Substantia nigra (tissue), 51 donors: ENCODE measurements at places on chromosomes 4 and X.

GRCh38 chrX:2819345-2820135, 9.2 kb upstream of the GYG2 start:
- no peak for DNase-seq

GRCh38 chrX:41922431-41923151, 763 bp downstream of the CASK start:
- DNase-seq = no peak

DNA sequence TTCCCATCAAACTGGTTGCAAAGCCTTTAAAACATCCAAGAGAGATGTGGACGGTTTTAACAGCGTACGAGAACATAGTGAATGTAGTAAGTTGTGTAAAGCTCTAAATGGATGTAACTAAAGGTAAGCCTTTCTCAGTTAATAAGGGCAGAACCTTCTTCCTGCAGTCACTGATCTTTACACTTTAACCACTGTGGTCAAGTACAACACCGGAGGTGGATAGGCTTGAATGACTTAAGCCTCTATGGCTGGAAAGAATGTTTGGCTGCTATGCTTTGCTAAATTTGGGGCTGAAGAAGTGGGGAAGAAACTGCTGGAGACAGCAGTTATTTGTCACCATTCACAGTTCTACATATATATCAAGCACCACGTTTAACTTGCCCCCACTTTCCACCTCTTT, 285.1 kb upstream of the FMR1 start:
- no peak for DNase-seq

DNA sequence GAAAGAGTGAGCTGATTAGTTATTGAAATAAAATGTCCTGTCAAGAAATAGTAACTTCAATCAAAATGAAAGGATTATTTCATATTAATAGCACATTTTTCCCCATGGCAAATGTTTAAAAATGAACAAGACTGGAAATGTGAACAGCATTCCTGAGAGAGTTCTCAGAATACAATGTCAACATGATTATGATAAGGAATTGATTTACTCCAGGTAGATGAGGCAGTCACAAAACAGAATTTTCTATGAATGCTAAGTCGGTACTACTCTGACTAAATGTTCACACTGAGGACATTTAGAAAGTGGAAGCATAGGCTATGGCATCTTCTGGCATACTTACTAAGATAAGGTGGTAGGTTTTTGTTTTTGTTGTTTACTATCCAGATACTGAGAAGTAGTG, 19.4 kb upstream of the GRSF1 start:
- DNase-seq = no peak

- no peak for DNase-seq
These were observed 111.3 kb downstream of the TSPAN7 start for GRCh38 chrX:38672646-38673045.

DNA sequence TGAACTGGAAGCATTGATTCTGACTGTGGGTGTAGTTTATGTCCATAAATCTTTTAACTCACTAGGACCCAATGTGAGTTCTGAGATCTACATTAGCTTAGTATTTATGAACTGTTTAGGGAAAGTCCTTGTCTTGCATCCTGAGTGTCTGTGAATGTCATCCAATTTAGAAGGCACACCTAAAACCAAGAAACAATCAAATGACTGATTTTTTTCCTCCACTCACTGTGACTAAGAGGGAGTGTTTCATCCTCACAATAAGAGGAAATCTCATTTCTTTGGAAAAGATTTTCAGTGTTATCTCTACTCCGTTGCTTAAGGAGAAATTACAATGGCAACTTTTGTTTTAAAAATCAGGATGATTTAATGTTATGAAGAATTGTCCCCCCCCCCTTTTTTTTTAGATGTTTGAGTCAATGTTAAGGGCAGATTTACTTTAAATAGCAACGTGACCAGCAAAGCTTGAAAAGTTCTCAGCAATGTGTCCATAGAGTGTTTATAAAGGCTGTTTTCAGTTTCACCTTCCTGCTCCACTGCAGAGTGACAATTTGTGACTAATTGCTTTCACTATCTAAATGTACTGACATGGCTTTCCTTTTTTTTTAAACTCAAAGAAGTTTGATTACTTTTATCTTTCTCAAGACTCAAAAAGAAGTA, 173.0 kb downstream of the SPCS3 start:
- DNase-seq = no peak

DNA sequence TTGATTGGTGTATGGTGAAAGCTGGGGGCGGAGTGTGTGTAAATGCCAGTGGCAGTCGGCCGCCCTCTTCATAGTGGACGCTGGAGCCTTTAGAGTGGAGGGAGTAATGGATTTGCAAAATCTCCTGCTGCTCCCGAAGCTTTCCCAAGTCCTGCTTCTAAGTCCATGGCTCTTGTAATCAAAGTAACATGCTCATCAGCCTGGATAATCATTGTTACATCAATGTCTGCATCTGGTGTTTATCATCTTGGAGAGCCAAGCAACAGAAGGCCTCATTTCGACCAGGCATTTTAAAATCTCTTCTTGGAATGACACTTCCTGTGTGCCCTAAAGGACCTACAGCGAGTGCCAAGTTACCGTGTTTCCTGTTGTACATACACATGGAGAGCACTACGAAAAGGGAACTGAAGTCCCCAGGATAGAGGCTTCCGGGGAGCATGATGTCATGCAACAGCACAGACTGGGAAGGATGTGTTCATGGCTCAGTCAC, 32.2 kb downstream of the UNC5C start:
- DNase-seq = no peak

GRCh38 chr4:182531555-182532162, 288.5 kb downstream of the TENM3 start:
- DNase-seq = no peak

DNA sequence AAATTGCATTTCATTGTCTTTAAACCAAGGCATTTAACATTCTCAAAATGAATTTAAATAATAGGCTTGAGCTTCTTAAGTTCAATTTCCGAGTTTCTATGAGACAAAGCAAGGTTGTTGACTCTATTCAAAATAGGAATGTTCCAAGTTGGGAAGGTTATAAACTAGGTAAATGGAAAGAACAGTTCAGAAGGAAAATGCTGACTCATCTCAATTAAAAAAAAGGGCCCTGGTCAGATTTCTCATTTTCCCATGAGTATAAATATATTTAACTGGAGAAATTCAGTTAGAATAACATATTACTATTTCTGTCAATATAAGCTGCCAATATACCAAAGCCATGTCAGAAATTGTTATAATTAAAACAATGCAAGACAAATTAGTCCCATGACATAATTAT, 113.8 kb downstream of the ATP8A1 start:
- DNase-seq = no peak

GRCh38 chr4:53545273-53545672, 46.0 kb downstream of the LNX1 start:
- no peak for DNase-seq

- no peak for DNase-seq
These were observed 4.3 kb downstream of the CXCL9 start for GRCh38 chr4:76003035-76003434.

DNA sequence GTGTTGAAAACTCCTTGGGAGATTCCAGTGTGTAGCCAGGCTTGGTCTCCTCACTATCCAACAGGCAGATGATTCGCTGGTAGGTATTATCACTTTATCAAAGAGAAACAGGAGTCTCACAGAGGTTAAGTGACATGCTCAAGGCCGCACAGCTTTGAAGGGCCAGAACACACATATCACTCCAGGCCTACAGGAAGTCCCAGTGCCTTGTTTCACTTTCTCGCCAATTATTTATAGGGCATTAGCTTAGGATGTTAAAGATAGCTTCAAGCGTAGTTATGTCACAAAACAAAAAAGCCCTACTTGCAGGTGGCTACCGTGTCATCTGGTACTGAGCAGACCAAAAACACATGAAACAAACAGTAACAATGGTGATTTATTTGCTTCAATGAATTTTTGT, 13.2 kb downstream of the ATP8A1 start:
- DNase-seq = no peak

DNA sequence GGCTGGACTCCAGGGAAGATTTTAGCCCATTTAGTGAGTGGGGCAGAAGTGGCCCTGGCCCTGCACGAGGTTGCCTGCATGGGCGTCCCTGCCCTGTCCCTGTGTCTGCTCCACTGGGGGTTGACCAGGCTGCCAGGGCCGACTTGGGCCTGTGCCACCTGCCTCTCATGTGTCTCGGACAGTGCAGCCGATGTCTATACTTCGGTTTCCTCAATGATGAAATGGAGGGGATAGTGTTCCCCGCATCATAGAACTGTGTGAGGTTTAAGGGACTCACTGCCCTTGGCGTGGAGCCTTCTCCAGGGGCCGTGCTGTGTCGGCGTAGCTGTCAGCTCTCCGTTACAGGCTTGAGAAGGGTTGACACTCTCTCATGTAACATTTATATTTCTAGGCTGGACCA, 27.0 kb upstream of the MSANTD1 start:
- DNase-seq = no peak

- no peak for DNase-seq
These were observed 105.8 kb upstream of the RPS6KA3 start for GRCh38 chrX:20372533-20372932.

DNA sequence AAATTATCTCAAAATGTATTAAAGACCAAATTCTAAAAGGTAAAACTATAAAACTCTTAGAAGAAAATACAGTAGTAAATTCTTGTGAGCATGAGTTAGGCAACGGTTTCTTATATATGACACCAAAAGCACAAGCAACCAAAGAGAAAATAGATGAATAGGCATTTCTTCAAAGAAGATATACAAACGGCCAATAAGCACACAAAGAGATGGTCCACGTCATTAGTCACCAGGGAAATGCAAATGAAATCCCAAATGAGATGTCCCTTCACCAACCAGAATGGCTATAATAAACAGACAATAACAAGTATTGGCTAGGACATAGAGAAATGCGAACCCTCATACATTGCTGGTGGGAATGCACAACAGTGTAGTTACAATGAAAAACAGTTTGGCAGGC, 44.6 kb downstream of the RAB33A start:
- no peak for DNase-seq

- DNase-seq = no peak
These were observed at the start of gene MAOB for GRCh38 chrX:43882294-43882681. Gene MAOB (minus strand): TSS chrX:43882450. CDS start chrX:43882299, 151 bp downstream.

DNA sequence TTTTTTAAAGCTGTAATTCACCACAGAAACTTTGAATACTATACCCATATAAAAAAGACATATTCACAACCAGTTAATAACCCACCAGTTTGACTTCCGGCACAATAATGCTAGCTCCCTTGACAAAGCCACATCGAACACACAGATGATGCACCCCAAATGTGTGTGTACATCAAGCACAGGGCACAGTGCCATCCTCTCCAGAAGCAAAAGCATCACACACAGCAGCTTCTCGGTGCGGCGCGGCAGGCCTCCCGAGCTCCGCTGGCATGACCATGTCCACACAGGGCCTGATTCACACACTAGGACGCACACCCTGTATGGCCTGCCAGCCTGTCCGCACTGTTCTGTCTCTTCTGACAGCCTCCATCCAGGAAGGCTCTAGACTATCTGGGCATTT, 88.0 kb downstream of the LEF1 start:
- DNase-seq = no peak

DNA sequence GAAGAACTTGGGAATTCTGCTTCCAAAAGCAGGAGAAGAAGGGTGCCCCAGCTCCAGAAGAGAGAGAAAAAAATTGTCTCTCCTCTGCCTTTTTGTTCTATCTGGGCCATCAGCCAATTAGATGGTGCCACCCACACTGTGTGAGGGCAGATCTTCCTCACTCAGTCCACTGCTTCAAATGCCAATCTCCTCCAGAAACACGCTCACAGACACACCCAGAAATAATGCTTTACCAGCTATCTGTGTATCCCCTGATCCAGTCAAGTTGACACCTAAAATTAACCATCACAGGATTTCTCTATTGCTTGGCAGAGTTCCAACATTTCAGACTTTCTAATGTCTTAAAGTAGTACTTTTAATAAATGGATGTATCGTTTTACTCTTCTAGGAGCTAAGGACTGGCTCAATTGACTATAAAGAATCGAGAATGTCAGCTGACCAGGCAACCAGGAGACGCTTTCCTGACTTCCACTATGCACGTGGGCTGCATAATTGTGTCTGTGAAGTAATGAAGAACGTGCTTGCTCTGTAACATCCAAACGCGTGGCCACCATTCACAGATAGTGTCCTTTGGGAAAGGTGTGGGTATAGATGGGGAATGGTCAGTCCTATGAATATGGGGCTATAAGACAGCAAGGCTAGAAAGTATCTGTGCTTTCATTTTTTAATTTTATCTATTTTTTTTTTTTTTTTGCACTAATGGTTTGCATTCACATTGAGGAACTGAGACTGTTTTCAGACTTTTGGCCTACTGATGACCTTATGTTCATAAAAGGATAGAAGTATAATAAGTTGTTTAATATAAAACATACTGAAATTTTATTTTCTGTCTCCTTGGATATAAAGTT, 9.9 kb upstream of the SMIM20 start:
- DNase-seq = no peak

DNA sequence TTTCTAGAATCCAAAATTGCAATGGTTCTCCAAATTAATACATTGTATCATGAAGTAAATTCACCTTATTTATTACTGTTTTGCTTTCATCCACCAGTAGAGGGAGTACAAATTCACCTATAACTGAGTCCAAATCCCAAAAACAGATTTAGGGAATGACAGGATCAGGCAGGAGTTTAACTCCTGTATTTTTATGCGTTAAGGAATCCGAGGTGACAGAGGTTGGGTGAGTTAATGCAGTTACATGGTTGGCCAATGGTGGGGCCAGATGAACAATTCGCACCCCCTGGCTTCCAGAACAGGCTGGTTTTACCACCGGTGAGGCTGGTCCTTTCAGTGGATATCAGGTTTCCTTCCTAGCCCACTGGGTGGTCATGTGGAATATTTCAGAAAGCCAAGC, 82.4 kb downstream of the MTNR1A start:
- DNase-seq = no peak

GRCh38 chrX:7215842-7216241, 67.9 kb upstream of the PUDP start:
- DNase-seq = no peak

- DNase-seq = no peak
These were observed 21.4 kb downstream of the MFAP3L start for GRCh38 chr4:170004651-170005295.

- DNase-seq = no peak
These were observed 9.8 kb upstream of the ACOT9 start for GRCh38 chrX:23752740-23753415.

DNA sequence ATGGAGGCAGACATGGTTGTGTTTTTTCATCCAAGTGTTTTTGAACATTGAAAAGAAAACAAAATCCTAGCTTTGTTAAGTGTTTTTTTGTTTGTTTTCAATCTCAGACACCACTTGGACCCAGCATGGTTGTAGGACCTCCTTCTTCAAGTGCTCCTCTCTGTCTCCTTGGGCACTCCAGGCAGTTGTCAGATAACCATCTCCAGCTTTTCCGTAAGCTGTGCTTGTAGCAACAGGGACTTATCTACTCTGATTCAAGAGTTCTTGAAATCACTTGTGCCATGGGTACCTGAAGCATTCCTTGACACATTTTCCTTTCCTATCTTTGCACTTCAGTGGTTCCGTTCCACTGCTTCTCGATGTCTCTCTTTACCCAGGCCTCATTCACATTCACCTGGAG, 334.9 kb upstream of the DDX53 start:
- no peak for DNase-seq

DNA sequence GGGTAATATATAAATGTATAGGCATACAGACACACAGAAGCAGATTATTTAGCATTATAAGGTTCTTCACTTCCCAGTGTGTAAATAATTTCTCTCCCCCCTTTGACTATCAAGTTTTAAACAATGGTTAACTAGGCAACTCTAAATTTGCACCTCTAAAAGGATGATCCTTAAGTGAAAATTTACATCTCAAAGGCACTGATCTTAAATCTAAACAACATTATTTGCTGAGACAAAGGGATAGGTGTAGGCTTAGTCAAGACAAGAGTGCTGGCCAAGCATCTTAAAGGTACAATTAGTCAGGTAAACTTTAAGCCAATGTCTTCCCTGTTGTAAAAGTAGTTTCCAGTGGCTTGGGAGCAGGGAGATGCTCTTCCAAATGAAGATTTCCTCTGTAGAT, 33.0 kb downstream of the NLRP2B start:
- DNase-seq = no peak
